ENCODE measurements at places on chromosomes 5 and 9. TPM values are rescaled to one million over a fixed set of nuclear protein-coding genes. Genes with fewer than 3 reads are reported as not detected.

Gene DRD1
- not detected for total RNA-seq

DNA sequence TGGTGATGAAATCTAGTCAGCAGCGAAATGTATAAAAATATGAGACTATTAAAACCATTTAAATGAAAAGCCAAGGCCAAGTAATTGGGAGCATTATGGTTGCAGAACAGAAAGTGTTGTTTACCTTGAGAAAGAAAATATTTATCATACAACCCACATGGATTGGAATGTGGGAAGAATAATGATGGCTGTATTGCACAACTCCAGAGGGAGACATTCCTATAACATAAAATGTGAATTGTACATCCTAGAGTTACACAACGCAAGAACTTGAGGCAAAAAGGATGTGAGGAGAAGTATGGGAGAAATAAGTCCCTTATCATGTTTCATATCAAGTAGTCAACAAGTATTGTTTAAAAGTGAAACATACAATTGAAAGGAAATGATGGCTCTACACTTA is 1014.0 kb upstream of the SEMA6A start:
- no peak for ATAC-seq

DNA sequence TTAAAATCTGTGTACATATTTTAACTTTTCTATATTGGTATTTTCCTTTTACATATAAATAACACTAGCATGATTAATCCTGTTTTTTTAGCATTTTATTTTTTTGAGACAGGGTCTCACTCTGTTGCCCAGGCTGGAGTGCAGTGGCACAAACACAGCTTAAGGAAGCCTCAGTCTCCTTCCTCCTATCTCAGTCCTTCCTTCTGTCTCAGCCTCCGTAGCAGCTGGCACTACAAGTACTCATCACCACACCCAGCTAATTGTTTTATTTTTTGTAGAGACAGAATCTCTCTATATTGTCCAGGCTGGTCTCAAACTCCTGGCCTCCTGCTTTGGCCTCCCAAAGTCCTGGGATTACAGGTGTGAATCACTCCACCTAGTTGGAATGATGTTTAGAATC is 1.5 kb upstream of the C5orf24 start:
- no peak for ATAC-seq

- ATAC-seq, result no peak
These were observed 997 bp upstream of the RNF130 start for GRCh38 chr5:180072556-180072955.

GRCh38 chr5:157481265-157481664 is 21.3 kb downstream of the NIPAL4 start:
- ATAC-seq, result no peak

GRCh38 chr5:127942246-127943060 is 141.1 kb upstream of the SLC12A2 start:
- ATAC-seq, result peak; percentile 70

DNA sequence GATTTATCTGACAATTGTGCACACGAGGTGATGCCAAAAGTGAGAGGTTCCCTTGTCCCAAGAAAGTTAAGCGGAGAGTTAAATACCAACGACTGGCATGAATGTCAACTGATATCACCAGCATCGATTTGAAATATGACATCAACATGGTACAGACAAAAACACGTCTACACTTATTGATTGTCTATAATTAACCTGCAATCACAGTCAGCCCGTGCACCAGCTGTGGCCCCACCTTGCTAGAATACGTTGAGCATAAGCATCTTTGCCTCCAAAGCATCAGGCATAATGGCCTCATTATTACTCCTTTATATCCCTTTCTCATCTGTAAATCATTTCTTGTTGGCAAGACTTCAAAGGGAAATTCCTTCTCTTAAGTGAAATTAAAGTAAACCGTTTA is 625.4 kb downstream of the IRX1 start:
- ATAC-seq, result no peak
